ENCODE measurements at places on chromosomes 1 and 21. TPM values are rescaled to one million over a fixed set of nuclear protein-coding genes. Genes with fewer than 3 reads are reported as not detected.

Gene VTCN1
- total RNA-seq: not detected

DNA sequence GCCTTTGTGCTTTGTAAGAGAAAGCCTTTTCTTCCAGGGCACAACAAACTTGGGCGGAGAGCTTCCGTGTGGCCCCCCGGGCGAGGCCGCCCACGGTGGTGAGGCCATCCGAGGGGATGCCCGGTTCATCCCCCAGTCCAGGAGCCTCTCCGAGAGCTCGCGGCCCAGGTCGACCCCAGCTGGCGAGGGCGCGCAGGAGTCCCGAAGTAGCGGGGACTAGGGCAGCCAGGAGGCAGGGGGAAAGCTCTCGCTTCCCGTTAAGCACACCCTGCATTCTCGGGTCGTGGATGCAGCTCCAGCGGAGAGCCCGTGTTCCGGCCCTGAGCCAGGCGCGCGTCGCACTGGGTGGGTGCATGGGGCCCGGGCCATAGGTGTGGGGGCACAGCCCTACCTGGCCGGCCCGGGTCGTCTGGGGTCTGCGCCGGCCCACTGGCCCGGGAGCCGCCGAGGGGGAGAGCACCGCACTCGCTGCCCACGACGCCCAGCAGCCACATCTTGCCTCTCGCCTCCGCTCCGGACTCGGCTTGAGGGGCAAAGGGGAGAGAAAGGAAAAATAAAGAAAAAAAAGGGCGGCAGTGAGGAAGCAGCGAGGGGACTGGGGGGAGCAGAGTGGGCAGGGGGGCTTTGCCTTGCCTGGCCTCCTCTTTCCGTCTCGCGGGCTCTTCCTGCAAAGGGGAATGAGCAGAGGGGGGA is 1.8 kb downstream of the RNF220 start:
- no peak for DNase-seq

DNA sequence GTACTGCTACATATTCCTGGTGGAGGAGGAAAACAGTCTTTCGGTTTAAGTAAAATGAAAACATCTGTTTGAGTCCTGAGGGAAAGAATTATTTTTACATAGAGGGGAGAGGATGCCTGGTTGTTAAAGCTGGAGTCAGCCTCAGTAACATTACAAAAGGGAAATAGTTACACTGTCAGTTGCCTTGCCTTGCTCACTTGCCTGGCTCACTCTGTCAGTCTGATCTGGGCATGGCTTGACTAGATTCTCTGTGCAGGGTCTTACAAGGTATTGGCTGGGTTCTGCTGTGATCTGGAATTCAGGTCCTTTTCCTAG is 8.4 kb upstream of the UBE2U start:
- DNase-seq: no peak

GRCh38 chr1:231546693-231547092 is 18.2 kb downstream of the TSNAX start:
- no peak for DNase-seq

- no peak for DNase-seq
Measured at GRCh38 chr1:85316321-85316720, 39.9 kb upstream of the BCL10 start.

Gene ZNF695
- 8.8 TPM for total RNA-seq

Gene EVI5
- 12.6 TPM for total RNA-seq

Gene NPPA
- not detected for total RNA-seq

GRCh38 chr1:91610789-91611188 is 110.1 kb downstream of the CDC7 start:
- no peak for DNase-seq

GRCh38 chr1:33973799-33974545 is 110.1 kb downstream of the HMGB4 start:
- no peak for DNase-seq

Gene OR2T35
- not detected for total RNA-seq

Gene VHLL
- not detected for total RNA-seq

GRCh38 chr1:149844101-149844500 is 55.3 kb upstream of the BOLA1 start:
- peak; percentile 51 for DNase-seq

Gene CACNA1E
- total RNA-seq: not detected

Gene DNM3
- 4.1 TPM for total RNA-seq

- no peak for DNase-seq
Measured at GRCh38 chr1:33400153-33400911, 30.6 kb downstream of the PHC2 start.

Gene PGBD5
- 0.10 TPM for total RNA-seq

DNA sequence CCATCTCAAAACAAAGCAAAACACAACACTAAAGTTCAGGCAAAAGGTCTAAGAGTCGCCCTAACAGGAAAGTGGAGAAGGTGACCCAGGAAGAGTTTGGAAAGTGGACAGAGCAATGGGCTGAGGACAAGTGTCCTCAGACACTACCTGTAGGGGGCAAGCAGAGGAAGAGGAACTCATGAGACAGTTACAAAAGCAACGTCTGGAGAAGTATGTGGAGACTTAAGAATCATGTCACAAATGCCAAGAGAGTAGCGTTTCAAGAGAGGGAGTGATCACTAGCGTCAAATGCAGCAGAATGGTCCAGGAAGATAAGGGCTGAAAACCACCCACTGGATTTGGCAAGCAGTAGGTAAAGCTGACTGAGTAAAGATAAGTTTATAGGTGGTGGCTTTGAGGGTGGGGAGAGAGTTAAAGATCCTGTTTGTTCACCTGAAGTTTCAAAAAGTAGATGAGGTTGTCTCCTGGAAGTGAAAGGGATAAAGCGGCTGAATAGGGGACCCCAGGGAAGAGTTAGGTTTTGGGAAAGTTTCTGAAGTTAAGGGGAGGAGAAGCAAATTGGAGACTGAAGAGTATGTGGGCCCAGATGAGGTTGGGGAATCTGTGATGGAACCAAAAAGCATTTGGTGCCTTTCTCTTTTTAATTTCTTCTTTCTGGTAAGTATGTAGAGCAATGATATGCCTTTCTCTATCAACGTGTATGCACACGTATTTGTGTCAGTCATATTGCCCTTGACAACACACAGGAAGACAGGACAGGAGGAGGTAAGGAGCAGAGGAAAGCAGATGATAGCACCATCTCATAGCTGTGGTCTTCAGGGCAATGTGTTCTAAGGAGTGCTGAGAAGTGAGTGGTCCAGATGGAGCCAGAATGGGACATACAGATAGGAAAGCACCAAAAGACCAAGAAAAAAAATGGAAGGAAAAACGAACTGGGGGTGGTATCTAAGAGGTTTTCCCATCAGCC is 3.1 kb downstream of the BSDC1 start:
- DNase-seq: no peak

Gene SLC19A1
- 8.3 TPM for total RNA-seq

Gene CD48
- not detected for total RNA-seq

- DNase-seq: peak; percentile 83
Measured at GRCh38 chr1:211680752-211681327, 5.4 kb upstream of the NEK2 start.

DNA sequence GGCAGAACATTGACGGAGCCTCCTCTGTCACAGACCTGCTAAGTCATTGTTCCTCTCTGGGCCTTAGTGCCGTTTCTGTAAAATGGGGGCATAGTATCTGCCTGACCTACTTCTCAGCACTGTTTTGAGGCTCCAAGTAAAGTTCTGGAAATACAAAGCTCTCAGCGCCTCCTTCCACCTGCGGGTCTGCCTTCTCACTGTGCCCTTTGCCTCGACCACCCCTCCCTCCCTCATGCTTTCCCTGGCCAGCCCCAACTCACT is 15.4 kb upstream of the WASF2 start:
- DNase-seq: no peak

DNA sequence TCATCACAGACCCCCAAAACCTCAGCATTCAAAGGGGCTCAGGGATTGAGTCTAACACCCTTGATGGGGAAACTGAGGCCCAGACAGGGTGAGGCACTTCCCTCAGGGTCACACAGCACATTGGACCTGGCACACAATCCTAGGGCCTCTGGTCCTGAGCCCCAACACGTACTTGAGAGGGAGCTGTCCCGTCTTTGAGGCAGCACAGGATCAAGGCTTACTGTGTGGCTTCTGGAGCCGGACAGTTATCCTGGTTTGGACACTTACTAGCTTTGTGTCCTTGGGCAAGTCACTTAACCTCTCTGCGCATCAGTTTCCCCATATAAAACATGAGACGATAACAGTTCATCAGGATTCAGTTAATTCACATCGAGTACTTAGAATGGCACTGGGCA is 26.5 kb downstream of the RUNX3 start:
- DNase-seq: no peak
